ENCODE measurements at places on chromosomes 12 and 14.

DNA sequence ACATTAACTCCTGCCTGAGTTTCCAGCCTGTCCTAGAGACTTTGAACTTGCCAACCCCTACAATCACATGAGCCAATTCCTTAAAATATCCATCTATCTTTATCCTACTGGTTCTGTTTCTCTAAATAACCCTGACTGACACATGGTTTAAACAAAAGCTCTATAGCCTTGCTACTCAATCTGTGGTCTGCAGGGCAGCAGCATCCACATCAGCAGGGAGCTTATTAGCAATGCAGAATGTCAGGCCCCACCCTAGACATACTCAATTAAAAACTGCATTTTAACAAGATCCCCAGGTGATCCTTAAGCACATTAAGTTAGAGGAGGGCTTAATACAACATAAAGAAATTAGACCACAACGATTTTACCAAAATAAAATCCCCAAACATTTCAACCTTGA lies 108.3 kb upstream of the CPSF6 start:
- no peak for DNase-seq

DNA sequence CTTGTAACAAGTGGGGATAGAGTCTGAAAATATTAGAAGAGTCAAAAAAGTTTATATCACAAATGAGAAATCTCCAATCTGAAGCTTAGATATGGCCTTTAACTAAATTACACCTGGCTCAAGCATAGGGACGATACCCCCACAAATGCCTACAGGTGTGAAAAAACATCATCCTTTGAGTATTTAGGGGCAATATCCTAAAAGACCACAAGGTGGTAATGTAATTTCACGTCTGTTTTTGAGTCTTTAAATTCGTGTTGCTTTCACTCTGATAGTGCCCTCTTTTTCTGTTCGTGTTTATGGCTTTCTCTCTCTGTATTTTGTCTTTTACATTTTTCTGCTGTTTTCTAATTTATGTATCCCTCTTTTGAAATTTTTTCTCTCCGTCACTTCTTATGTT lies 84.3 kb downstream of the ETNK1 start:
- peak; percentile 9 for DNase-seq

GRCh38 chr12:47746523-47746922 lies 12.2 kb downstream of the RAPGEF3 start:
- no peak for DNase-seq

DNA sequence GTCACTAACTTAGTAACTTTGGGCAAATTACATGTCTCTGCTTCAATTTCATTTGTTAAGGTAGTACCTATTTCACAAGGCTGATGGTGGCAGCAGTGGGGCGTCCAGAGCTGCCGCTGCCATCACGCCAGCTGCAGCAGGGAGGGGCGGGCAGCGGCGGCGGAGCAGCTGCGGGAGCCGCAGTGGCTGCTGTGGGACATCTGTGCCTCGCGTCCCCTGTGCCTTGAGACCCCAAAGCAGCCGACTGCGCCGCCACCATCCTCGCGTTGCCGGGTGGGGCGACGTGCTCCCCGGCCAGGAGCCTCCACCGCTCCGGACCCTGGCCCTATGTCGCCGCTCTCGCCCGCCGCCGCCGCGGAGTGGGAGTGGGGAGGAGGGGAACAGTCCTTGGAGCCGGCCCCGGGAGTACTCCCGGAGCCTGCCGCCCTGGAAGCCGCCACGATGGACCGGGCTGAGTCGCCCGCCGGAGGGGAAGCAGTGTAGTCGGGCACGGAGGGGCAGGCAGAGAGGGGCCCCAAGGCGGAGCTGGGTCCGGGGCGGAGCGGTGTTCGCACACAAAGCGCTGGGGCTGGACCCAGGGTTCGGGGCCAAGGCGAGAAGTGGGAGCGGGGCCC lies 51.4 kb downstream of the A2M start:
- no peak for DNase-seq

DNA sequence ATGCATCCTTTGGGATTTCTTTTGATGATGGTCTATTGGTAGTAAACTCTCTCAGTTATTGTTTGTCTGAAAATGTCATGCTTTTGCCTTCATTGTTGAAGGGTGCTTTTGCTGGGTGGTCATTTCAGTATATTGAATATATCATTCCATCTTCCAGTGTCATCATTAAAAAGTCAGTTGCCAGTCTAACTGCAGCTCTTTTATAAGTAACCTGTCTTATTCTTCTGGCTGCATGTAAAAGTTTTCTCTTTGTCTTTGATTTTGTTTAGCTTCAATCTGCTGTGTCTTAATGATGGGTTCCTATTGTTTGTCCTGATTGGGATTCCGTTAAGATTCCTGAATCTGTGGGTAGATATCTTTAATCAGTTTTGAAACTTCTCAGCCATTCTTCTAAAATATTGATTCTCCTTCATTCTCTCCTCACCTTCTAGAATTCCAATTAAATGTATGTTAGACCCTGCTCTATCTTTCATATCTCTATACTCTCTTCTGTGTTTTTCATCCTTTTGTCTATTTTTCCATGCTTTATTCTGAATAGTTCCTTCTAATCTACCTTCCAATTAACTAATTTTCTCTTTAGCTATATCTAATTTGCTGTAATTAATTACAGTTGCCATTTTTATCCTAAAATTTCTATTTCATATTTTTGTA lies 6.4 kb downstream of the OAS1 start:
- no peak for DNase-seq

GRCh38 chr14:104683653-104684448 lies 5.6 kb upstream of the INF2 start:
- no peak for DNase-seq

DNA sequence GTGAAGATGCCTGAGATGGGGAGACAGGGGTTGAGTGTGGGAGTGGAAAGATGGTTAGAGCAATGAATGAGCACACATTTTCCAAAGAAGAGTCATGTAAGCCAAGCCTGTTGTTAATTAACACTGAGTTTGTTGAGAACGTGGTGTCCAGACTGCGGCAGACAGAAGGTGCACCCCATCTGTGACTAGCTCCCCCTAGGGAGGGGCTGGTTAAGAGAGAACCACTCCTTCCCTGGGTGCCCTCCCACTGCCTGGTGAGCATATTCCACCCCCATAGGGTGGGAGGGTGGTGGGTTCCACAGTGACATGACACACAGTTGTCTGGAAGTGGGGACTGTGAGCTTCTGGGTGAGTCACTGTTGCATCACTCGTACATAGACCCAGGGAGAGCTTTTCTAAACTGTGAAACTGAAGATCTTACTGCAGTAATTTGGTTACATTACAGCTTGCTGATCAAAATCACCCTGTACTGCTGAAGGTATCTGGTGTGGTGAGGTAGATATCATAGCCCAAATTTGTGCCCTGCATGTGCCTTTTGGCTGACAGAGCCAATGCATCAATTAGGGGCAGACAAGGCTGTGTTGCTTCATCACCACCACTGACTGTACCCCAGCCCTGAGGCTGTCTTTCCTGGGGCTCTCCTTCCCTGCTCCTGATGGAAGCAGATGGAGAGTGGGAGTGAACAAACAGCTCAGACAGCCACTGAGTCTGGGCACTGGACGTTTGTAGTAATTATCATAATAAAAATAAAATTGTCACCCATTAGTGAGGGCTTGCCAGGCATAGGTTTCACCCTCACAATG lies 150.9 kb downstream of the EMP1 start:
- no peak for DNase-seq
